ENCODE measurements at places on chromosomes 2 and 18.

DNA sequence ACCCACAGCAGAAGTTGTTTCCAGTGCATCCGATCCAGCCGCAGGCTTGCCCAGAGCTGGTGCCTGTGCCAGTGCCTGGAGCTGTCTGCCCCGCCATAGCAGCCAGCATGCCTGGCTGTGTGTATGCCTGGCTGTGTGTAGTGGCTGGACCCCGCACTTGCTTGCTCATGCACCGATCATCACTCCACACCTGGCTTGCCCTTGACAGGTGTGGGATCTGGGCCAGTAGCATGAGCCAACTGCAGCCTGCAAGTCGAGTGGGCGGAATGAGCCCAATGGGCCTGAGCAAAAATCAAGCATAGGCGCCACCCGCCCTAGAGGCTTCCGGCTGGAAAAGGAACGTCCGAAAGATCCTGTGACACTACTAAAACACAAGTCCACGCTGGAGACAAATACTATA, 74.5 kb downstream of the EPB41L3 start:
- DNase-seq = no peak

DNA sequence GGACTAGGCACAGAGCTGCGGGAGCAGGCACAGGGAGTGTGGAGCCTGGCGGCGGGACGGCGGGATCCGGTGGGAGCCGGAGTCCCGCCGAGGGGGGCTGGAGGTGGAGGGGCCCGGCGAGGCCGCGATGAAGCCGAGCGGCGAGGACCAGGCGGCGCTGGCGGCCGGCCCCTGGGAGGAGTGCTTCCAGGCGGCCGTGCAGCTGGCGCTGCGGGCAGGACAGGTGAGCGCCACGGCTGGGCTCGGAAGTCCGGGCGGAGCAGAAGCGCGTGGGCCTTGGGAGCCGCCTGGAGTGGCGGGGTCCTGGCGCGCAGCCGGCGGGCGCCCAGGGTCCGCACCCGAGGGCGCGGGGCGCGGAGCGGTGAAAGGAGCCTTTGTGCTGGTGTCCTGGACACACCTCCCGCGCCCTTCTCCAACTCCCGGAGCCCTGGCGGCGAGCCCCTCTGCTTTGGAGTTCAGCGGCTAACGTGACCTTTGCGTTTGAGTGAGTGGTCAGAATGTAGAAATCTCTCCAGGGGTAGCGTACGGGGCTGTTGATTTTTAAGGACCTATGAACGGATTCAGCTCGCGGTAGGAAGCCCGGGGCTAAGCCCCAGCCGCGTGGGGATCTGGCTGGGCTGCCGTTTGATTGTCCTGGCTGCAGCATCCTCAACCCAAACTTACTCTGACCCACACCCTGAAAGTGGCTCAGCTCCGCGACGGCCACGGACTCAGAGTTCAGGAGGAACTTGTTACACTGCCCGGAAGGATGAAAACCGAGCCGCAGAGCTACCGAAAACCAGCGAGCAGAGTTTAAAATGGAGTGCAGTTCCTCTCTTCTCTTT, 448 bp downstream of the IMPA2 start:
- DNase-seq = no peak

DNA sequence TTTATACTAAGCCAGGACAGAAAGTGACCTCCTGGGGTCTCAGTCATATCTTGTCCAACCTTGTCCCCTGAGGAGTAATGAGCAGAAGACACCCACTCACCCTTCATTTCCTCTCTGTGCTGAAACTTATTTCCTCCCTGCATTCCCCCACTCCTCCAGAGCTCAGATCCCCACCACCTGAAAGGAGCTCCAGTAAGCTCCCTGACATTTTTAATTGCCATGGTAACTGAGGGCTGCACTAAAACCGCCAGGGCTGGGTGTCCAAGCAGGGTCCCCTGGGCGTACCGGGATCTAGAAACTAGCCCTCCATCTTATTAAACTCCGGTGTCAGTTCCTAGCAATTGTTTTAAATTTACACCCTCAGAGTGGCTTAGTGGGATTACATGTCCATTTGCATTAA, 393.3 kb upstream of the HNRNPA3 start:
- no peak for DNase-seq

GRCh38 chr2:54407693-54408092, 48.4 kb upstream of the SPTBN1 start:
- no peak for DNase-seq

GRCh38 chr18:53253789-53254188, 913.8 kb downstream of the DCC start:
- no peak for DNase-seq

DNA sequence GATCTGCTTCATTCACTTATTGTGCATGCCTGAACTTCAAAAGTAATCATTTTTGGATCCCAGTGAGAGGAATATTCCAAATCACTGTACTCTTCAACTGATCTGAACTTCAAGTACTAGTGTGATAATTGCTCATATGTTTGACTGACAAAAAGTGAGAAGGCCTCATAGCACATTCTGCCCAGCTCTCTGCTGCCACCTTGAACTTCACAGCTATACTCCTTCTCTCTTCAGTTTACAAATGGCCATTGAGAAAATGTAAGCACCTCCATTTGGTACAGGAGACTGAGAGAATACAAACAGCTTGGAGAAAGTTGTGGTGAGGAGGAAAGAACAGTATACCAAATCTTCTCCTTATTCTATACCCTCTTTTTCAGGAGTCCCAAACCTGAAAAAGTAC, 946.0 kb upstream of the CHAC2 start:
- no peak for DNase-seq

DNA sequence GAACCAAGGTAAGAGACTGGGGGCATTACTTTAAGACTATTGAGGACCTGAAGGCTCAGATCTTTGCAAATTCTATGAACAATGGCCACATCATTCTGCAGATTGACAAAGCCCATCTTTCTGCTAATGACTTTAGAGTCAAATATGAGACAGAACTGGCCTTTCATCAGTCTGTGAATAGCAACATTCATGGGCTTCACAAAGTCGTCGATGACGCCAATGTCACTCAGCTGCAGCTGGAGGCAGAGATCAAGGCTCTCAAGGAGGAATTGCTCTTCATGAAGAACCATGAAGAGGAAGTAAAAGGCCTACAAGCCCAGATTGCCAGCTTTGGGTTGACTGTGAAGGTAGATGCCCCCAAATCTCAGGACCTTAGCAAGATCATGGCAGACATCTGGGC, 43.8 kb upstream of the SLC4A10 start:
- DNase-seq = no peak

DNA sequence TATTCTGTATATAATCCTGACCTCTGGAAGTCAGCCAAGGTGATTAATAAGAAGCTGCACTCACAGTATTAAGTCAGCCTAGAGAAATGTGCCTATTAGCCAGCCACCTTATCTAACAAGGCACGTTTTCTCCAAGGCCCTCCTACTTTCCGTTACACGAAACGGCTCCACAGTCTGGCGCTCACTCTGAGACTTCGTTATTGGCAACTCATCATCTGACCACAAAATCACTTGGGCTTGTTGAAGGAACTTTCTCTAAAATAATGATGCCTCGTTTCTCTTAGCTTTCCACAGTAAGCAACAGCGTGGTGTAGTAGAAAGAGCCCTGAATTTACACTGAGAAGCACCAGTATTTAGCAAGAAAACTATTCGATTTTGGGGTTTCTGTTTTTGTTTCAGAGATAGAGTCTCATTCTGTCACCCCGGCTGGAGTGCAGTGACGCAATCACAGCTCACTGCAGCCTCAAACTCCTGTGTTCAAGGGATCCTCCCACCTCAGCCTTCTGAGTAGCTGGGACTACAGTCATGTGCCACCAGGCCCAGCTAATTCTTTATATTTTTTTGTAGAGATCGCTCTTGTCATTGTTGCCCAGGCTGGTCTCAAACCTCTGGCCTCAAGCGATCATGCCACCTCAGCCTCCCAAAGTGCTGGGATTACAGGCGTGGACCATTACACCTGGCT, 53.6 kb upstream of the SLC14A1 start:
- no peak for DNase-seq

- DNase-seq = no peak
Observed at GRCh38 chr2:173982918-173983317, 17.7 kb upstream of the SP3 start.

DNA sequence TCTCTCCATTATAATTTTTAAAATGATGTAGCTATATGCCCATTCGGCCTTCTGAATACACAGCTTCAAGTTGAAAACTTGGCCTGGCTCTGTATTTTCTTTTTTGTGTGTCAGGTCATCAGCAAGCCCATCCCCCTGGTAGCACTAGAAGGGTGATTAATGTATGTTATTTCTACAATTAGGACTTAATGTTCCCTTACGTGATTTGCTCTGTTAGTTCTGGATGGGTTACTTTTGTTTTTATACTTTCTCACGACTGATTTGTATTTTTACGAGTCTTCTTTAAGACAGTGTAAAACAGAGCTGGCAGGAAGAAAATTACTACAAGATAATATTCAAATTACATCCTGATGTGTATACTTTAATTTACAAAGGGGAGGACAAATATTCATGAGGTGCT, 88.4 kb upstream of the RGPD4 start:
- no peak for DNase-seq

DNA sequence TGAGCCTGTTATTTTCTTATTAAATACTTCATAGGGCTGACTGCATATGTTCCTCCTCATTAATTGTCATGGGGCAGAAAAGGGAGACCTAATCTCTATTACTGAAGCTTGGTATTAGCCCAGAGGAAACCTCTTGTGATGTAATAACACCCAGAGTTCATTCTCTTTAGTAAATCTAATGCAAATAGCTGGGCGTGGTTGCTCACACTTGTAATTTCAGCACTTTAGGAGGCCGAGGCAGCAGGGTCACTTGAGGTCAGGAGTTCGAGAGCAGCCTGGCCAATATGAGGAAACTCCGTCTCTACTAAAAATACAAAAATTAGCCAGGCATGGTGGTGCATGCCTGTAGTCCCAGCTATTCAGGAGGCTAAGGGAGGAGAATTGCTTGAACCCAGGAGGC, 14.7 kb downstream of the DAW1 start:
- no peak for DNase-seq

- DNase-seq = no peak
Observed at GRCh38 chr18:27061488-27062095, 123.5 kb downstream of the CHST9 start.

GRCh38 chr2:144030791-144031190, 489.1 kb downstream of the ZEB2 start:
- DNase-seq = no peak

GRCh38 chr18:38045845-38046244, 480.2 kb upstream of the CELF4 start:
- DNase-seq = no peak

GRCh38 chr2:25336383-25336841, 5.3 kb downstream of the DNMT3A start:
- DNase-seq = no peak

DNA sequence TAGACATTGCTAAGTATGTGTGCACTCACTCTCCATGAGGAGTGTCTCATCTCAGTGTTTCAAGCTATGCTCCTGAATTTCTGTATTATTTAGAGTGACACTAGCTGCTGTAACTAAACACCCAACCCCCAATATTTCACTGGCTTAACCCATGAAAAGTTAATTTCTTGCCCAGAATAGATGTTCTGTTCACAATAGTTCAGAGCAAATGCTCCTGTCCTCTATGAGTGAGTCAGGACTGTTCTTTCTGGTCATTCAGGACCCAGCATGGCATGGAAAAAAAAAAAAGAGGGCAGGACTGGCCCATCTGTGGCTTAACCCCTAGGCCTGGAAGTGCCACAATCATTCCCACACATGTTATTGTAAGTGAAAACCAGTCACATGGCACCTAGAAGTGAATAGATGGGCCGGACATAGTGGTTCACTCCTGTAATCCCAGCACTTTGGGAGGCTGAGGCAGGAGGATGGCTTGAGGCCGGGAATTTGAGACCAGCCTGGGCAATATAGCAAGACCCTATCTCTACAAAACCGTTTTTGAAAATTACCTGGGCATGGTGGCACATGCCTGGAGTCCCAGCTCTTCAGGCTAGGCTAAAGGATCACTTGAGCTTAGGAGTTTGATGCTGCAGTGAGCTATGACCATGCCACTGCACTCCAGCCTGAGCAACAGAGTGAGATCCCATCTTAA, 663.6 kb downstream of the IRS1 start:
- DNase-seq = no peak

GRCh38 chr2:44455877-44456276, 94.1 kb downstream of the CAMKMT start:
- DNase-seq = no peak

DNA sequence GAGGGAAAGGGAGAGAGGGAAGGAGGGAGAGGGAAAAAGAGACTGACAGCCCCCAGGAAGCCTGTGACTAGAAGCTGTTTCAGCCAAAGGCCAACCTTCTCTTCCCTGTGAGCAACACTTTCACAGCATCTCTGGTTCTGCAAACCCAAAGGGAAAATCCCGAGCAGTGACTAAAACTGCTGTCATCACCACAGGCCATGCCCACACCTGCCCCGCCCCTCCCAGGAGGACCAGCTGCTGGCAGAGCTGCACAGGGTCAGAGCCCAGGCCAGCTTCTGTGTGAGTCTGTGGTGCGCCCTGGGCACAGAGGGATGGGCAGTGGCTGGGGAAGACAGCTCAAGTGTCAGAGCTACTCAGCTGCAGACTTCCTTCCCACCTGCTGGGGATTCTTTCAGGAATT, 64.9 kb upstream of the OTOS start:
- DNase-seq = no peak

DNA sequence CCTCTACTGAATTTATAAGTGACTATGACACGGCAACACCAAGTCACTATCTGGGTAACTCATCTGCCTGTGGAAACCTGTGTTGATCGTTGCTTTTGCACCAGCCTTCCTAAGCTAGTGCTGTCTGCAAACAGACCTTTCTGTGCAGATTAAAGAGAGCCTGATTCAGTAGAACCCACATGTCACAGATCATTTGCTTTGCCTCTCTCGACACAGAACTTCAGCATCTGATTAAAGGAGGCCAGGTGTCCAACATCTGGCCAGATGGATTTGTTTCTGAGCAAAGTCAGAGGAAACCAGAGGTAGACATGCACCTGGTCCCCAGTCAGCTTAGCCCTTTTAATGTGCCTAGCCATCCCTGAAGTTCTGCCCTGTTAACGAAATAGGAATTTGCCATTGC, 15.0 kb upstream of the TTR start:
- DNase-seq = no peak

- DNase-seq = no peak
Observed at GRCh38 chr2:57862727-57863126, 183.9 kb upstream of the VRK2 start.

- no peak for DNase-seq
Observed at GRCh38 chr18:31252522-31252921, 65.4 kb upstream of the DSG1 start.
